Stimulated activated CD4-positive, alpha-beta T cell treated with anti-CD3 and anti-CD28 coated beads, Interleukin-2, amount 100 ng/mL, for 4 hours (primary cell): ENCODE measurements at places on chromosomes 7 and 10.

DNA sequence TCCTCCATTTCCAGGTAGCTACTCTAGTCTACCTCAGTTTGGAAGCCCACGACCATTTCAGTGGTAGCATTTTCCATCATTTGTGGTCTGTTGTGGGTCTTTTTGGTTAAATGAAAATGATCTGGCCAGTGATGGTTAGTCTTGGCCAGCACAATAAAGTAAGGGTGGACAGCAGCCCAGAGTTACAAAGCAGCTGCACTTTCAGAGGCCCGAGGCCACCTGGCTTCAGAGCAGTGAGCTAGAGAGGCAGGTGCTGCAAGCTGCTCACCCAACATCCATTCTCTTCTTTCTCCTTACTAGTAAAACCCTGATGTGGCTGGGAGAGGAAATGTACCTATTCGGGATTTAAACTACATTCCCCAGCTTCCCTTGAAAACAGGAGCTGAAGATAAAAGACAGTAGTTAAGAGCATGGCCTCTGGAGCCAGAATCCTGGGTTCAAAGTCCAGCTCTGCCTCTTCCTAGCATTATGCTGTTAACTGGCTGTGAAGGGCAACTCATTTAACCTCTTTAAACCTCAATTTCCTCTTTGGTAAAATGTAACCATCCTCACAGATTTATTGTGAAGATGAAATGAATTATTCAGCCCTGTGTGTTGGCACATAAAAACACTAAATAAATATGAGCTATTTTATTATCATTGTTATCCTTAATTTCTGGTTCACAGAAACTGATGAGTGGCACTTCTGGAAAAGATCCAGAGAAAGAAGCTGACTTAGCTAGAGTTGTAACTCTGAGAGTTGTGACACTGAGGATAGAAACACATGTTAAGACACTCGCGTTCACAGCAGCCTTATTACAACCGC, 517.4 kb downstream of the PARD3 start:
- no peak for DNase-seq

GRCh38 chr7:70212281-70212680, 614.0 kb downstream of the AUTS2 start:
- no peak for DNase-seq

GRCh38 chr7:64876792-64877713, 26.0 kb upstream of the ZNF273 start:
- peak; percentile 61 for DNase-seq

GRCh38 chr10:11159543-11160215, 142.0 kb downstream of the CELF2 start:
- no peak for DNase-seq
